ENCODE measurements at places on chromosomes 13 and 19.
A peak's percentile ranks its signal among the peaks of the same experiment; 100 is the strongest.

- no peak for DNase-seq
Measured at GRCh38 chr19:6187374-6187773, 51.9 kb downstream of the ACSBG2 start.

GRCh38 chr13:36608474-36608873, 65.3 kb upstream of the SERTM1 start:
- no peak for DNase-seq

DNA sequence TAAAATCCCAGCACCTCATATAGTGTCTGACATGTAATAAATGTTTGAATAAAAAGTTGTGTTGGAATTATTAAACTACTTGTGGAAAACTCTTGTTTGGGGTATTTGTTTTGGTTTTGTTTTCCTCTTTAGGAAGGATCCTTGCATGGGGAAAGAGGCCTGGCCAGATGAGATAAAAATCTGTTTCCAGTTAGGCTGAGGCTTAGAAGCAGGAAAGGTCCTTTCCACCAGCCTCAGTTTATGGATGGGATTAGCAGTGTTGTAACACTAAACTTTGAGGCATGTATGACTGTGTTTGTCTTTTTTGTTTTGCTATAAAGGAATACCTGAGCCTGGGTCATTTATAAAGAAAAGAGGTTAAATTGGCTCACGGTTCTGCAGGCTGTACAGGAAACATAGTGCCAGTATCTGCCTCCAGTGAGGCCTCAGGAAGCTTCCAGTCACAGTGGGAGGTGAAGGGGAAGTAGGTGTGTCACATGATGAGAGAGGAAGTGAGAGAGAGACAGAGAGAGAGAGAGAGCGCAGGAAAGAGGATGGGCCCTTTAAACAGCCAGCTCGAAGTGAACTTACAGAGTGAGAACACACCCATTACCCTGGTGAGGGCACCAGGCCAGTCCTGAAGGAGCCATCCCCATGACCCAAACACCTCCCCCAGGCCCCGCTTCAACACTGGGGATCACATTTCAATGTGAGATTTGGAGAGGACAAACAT, 21.6 kb downstream of the SPATA13 start:
- no peak for DNase-seq

GRCh38 chr13:110806636-110807035, 93.1 kb downstream of the ING1 start:
- no peak for DNase-seq

DNA sequence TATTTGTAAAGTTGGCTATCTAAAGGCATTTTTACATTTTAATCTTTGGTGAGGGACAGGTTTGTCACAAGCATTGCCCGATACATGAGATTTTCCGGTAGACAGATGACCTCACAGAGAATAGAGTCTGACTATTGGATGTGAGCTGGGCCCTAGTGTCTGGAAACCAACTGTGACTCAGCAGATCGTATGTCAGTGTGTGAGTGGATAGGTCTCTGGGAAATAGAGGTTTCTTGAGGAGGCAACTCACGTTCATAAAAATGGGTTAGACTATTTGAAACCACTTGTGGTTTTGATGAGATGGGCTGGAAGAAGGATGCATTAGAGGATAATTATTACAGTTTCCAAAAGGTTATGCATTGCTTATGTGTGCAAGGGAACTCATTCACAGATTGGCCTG, 19.2 kb downstream of the HS6ST3 start:
- DNase-seq: no peak

DNA sequence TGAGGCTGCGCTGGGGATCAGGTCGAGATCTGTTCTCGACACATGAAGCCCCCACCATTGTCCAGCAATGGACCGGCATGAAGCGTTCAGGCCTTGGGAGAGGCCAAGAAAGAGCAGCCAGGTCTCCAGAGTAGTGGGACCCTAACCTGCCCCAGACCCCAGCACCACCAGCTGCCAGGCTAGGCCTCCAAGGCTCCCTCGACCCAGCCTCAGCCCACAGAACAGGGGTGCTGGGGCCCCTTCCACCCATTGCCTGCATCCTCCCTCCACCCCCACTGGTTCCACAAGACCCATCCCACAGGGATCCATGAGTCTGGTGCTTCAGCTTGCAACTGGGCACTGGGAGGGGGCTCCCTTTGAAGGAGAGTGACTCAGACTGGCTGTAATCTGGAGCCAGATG, 120.3 kb downstream of the TUBA3C start:
- DNase-seq: no peak

GRCh38 chr13:27004326-27004725, 167.3 kb downstream of the USP12 start:
- peak; percentile 25 for DNase-seq

GRCh38 chr13:31951215-31951678, 80.3 kb upstream of the FRY start:
- peak; percentile 14 for DNase-seq

- DNase-seq: no peak
Measured at GRCh38 chr19:2449019-2449418, 7.7 kb downstream of the LMNB2 start.

- no peak for DNase-seq
Measured at GRCh38 chr19:40590464-40591265, 10.5 kb upstream of the LTBP4 start.

GRCh38 chr13:58329746-58330145, 698.2 kb downstream of the PCDH17 start:
- no peak for DNase-seq

GRCh38 chr13:59701261-59701660, 462.5 kb downstream of the DIAPH3 start:
- no peak for DNase-seq

GRCh38 chr19:38433268-38433733, at the start of gene RYR1:
RYR1 (plus strand) TSS chr19:38433691; CDS start chr19:38433830, 139 bp downstream.
- no peak for DNase-seq

GRCh38 chr13:86569119-86569518, 769.9 kb upstream of the SLITRK6 start:
- DNase-seq: no peak

DNA sequence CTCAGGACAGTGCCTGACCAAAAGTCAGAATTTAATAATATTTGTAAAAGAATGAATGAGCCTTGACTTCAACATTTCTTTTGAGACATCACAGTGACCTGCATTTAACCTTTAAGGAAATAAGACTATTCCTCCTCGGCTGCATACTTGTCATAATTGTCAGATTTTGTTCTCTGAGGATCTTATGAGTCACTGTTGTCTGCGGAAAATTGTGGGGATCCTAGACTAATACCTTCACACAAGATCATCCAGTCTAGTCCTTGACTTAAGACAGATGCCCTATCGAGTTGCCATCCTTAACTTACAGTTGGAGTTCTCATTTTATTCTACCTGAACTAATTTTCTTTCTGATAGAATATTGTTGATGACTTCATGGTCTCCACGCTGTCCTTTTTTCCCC, 198.4 kb downstream of the DLEU7 start:
- no peak for DNase-seq

DNA sequence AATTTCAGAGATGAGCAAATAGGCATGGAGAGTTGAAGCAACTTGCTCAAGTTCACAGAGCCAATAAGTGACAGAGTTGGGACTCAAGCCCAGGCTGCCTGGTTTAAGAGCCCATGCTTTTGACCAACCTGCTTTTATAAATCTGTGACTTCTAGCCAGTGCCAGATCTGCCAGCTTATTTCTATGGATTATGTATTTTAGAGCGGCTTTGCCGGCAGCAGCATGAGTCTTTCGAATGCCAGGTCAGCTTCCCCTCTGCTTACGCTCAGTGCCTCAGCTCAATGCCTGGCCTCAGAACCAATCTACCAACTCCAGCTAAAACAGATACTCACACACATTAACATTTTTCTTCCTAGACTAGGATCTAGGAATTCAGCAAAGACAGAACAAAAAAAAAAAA, 2.3 kb downstream of the SERPINE3 start:
- no peak for DNase-seq

GRCh38 chr19:2495130-2495641, 19.3 kb downstream of the GADD45B start:
- DNase-seq: peak; percentile 74

DNA sequence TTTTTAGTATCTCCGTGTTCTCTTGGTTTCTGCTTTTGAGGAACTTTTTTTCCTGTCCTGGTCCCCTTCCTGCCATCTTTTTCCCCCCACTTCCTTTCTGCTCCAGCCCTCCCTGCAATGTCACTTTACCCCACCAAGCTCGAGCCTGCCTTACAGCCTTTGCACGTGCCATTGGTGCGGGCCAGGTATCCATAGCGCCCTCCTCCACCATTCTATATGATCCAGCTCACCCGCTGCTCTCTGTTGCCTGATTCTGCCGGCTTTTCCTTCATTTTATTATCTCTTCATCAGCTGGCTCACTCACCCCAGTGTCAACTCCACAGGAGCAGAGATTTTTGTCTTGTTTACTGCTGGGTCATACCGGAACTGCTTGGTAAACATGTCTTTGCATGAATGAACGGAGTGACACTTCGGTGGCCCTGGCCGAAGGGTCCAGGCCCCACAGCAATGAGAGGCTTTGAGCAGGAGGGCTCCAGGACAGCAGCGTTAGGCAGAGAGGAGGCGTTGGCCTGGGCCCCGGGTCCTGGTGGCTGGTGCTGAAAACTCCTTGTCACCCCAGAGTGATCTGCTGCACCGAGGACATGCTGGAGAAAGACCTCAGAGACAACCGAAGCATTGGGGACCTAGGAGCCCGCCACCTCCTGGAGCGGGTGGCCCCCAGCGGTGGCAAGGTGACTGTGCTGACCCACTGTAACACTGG, 1.2 kb downstream of the MRI1 start:
- DNase-seq: no peak

- DNase-seq: no peak
Measured at GRCh38 chr19:1237027-1237659, 662 bp downstream of the CBARP start.

GRCh38 chr13:83877651-83878355, 4.5 kb downstream of the SLITRK1 start:
- no peak for DNase-seq

GRCh38 chr13:48575031-48575430, 42.2 kb upstream of the RCBTB2 start:
- no peak for DNase-seq

- DNase-seq: no peak
Measured at GRCh38 chr19:29079356-29080032, 133.5 kb downstream of the UQCRFS1 start.

DNA sequence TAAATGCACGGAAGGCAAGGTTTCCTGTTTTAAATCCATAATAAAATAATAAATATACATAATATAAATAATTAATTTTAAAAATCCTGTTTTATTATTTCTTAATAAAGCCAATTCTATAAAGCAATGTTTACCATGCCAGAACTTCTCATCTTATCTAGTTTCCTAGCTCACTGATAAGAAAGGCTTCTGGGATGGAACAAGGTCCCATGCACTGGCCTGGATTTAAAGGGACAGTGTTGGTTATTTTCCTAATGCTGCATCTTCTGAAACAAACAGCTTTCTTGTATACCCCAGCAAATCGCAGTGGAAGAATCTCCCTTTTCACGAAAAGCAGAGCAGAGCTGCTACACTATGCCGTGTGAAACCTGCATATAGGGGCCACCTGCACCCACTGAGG, 68.8 kb downstream of the LNX2 start:
- no peak for DNase-seq

- DNase-seq: peak; percentile 49
Measured at GRCh38 chr19:6718741-6719539, 1.5 kb downstream of the C3 start.

DNA sequence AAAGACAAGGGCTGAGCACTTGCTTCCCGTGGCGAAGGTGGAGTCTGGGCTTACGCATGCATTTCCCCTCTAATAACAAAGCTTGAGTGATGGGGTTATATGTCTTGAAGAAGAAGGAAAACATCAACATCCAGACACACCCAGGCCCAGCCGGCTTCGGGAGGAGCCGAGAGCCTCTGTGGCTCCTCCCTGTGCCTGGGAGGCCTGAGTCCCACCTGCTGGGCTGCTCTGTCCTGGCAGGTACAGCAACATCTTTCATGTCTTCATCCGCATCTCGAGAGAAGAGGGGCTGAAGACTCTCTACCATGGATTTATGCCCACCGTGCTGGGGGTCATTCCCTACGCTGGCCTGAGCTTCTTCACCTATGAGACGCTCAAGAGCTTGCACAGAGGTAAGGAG, 30.6 kb downstream of the TMEM161A start:
- no peak for DNase-seq

DNA sequence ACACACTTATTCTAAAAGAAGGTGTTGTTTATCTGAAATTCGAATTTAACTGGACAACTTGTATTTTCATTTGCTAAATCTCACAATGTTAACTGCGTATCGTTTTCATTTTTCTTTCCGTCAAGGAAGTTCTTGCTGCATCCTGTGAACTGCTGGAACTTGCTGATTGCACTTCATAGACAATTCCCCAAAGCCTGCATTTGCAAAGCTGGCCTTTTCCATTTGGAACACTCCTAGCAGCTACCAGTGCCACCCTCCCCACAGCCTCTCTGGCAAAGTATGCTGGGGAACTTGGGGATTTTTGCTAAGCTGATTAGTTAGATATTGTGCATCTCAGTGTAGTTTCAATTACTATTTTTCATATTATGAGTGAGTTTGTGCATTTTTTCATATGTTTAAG, 20.4 kb upstream of the ARGLU1 start:
- DNase-seq: no peak

Data from fibroblast of the aortic adventitia (primary cell).